Osteoblast (primary cell): ENCODE measurements at places on chromosomes 3 and 15.

DNA sequence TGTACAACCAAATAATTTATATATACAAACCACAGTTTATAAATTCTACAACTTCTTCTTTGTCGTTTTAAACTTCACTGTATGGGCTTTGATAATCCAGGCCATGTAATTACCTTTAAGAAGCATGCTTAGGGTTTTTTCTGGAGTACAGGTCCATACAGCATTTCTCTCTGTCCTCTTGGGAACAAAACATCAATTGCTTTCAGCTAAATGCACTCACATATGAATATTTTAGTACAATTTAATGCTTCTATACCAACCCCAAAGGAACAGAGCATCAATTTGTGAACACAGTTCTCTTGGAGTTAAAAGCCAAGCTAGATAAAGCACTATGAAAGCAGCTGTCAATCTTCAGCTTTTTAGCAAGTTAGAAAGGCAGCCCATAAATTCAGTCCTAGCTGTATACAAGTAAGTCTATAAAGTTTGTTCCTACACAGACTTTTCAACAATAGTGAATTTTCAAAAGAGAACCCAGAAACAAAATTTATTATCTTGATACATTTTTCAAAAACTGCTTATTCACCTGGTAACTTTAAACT is 66.1 kb downstream of the ETFA start:
- DNase-seq: no peak

GRCh38 chr3:126082362-126083137 is 1.4 kb downstream of the SLC41A3 start:
- peak; percentile 66 for DNase-seq

DNA sequence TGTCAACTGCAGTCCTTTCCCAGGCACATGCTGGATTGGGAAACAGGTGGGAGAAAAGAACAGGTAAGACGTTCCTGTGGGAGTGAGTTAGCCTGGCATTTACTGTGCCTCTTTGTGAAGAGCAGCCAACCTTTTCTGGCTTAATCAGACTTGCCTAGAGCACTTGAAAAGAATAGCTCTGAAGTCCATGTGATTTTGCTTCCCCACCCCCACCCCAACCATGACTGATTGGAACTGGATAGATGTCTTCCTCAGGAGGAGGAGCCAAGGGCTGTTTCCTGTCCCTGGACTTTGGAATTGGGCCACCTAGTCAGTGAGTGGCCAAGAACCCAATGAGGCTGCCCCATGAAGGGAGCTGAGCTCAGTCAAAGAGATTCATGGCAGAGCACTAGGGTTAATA is 4.7 kb upstream of the TMEM41A start:
- DNase-seq: no peak

DNA sequence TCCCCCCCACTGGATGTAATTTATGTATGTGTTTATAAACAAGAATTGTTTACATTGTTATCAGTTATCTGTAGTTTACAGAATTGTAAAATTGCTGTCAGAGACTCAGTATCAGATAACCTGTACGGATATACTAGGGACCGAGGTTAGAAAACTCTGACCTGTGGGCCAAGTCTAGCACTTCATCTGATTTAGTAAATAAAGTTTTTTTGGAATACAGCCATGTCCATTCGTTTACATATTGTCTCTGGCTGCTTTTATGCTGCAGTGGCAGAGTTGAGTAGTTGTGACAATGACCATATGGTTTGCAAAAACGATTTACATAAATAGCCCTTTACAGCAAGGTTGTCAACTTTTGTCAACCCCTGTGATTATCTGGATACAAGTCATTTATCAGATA is 52.6 kb downstream of the LRRC28 start:
- no peak for DNase-seq

DNA sequence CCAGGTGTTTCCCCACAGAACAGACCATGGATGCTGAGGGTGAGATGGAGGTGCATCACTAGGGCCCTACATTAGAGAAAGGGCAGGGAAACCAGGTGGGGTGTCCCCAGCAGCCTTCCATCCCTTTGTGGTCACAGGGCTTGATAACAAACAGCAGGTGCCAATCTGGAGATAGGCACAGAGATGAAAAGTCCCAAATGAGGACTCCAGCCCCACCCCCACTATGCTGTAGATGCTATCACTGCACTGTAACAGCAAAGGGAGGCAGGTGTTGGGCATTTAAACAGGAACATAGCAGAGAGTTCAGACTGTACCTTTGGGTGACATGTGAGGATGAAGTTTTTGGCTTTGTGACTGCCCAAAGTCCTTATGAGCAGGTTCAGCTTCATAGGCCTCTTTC is 21.4 kb downstream of the IL20RB start:
- no peak for DNase-seq

- peak; percentile 96 for DNase-seq
These were observed 16.8 kb downstream of the NOX5 start for GRCh38 chr15:69031013-69032001.

- DNase-seq: no peak
These were observed 52.1 kb upstream of the IQSEC1 start for GRCh38 chr3:13125092-13126015.

DNA sequence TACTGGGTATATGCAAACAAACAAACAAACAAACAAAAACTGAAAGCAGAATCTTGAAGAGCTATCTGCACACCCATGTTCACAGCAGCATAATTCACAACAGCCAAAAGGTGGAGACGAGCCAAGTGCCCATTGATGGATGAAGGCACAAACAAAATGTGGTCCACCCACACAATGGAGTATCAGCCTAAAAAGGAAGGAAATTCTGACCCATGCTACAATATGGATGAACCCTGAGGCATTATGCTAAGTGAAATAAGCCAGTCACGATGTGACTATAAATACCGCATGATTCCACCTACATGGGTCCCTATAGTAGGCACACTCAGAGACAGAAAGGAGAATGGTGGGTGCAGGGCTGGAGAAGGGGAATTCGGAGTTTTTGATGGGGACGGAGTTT is 24.1 kb downstream of the XPC start:
- DNase-seq: no peak
